ENCODE measurements at places on chromosomes 3 and 15. TPM values are rescaled to one million over a fixed set of nuclear protein-coding genes. Genes with fewer than 3 reads are reported as not detected.

Gene SNX22
- 1.9 TPM for polyA plus RNA-seq

Gene CCR8
- polyA plus RNA-seq: not detected

Gene AGTR1
- polyA plus RNA-seq: 3.8 TPM

Gene A4GNT
- polyA plus RNA-seq: not detected

Gene UROC1
- not detected for polyA plus RNA-seq

Gene GOLGA8J
- 0.67 TPM for polyA plus RNA-seq

Gene P2RY1
- polyA plus RNA-seq: 2.2 TPM

Gene KLF13
- 46.9 TPM for polyA plus RNA-seq

Gene TUSC2
- polyA plus RNA-seq: 56.5 TPM

Gene TKT
- polyA plus RNA-seq: 396 TPM

Gene NDN
- 95.3 TPM for polyA plus RNA-seq

Gene COL6A5
- not detected for polyA plus RNA-seq

Gene DUOXA2
- 0.95 TPM for polyA plus RNA-seq

Gene TMC3
- polyA plus RNA-seq: not detected

Gene GATM
- polyA plus RNA-seq: 692 TPM

Gene ANKUB1
- polyA plus RNA-seq: not detected

Gene TTC21A
- 2.7 TPM for polyA plus RNA-seq

Gene XIRP1
- 0.37 TPM for polyA plus RNA-seq

Gene CLSTN2
- polyA plus RNA-seq: 11.8 TPM

Gene MYO5A
- polyA plus RNA-seq: 9.1 TPM

Gene AP3S2
- polyA plus RNA-seq: 34.0 TPM

Gene GOLGA8T
- 0.73 TPM for polyA plus RNA-seq

Gene CHDH
- polyA plus RNA-seq: 0.92 TPM

Gene RHOV
- polyA plus RNA-seq: not detected

Gene OPA1
- 10.5 TPM for polyA plus RNA-seq

Gene ARL8B
- 36.9 TPM for polyA plus RNA-seq

Gene CEP19
- 0.58 TPM for polyA plus RNA-seq

Gene TAGLN3
- polyA plus RNA-seq: not detected

Gene LRRIQ4
- polyA plus RNA-seq: not detected

Gene SLC6A1
- polyA plus RNA-seq: 0.45 TPM

Gene DPPA4
- polyA plus RNA-seq: not detected

Gene ZNF619
- 1.3 TPM for polyA plus RNA-seq

Gene ZNF502
- polyA plus RNA-seq: 1.7 TPM

Gene LRRC2
- polyA plus RNA-seq: 0.58 TPM

Gene CAMKV
- not detected for polyA plus RNA-seq

Gene CAND2
- 0.79 TPM for polyA plus RNA-seq
